ENCODE measurements at places on chromosomes 7 and 10. TPM values are rescaled to one million over a fixed set of nuclear protein-coding genes. Genes with fewer than 3 reads are reported as not detected.

GRCh38 chr10:80700252-80700651, 162.6 kb downstream of the SH2D4B start:
- no peak for DNase-seq

GRCh38 chr10:89371079-89371478, 6.8 kb upstream of the IFIT1B start:
- no peak for DNase-seq

- DNase-seq = no peak
These were observed 288.9 kb downstream of the ADARB2 start for GRCh38 chr10:1448252-1448930.

DNA sequence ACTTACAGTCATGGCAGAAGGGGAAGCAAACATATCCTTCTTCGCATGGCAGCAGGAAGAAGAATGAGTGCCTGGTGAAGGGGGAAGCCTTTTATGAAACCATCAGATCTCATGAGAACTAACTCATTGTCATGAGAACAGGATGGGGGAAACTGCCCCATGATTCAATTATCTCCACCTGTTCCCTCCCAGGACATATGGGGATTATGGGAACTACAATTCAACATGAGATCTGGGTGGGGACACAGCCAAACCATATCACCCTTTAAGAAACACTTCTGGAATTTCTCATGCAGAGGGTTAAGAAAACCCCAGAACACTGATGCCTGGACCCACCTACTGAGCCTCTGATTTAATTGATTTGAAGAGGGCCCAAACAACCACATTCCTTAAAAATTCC, 63.3 kb upstream of the DNAJB12 start:
- DNase-seq = no peak

GRCh38 chr10:132068431-132069121, 2.8 kb downstream of the JAKMIP3 start:
- no peak for DNase-seq

DNA sequence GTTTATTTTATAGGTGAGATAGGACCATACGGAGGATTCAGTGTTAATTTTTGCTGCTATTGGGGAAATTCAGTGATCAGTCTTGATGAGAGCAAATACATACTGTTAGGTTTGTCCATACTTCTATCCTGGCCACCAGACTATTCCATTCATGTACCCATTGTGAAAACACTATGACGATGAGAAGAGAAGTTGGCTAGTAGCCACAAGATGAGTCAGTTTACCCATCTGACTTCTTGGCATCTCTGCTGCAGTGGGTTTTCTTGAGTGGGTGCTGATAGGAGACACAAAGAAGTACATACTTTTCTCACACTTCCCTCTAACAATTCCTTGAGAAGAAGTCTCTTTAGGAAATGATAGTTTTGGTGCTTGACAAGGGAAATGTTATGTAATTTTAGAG, 133.1 kb downstream of the TFPI2 start:
- no peak for DNase-seq

DNA sequence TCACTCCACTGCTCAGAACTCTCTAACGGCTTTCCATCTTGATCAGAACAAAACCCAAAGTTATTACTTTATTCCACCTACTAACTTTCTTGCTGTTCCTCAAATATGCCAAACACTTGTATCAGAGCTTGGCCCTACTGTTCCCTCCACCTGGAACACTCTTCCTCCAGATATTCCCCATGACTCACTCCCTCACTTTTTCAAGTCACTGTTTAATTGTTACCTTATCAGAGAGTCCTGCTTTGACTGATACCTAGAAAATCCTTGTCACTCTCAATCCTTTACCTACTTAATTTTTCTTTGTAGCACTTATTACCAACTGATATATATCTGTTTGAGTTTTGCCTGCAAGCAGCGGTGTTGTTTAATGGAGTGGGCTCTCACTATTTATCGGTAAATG, 5.6 kb upstream of the NFKB2 start:
- DNase-seq = no peak

- no peak for DNase-seq
These were observed 12.0 kb downstream of the HOXA4 start for GRCh38 chr7:27118580-27118979.

GRCh38 chr10:34046506-34047034, 712.1 kb upstream of the NRP1 start:
- no peak for DNase-seq

- DNase-seq = no peak
These were observed 51.3 kb upstream of the NFE2L3 start for GRCh38 chr7:26100406-26101339.

- no peak for DNase-seq
These were observed 46.5 kb upstream of the PTN start for GRCh38 chr7:137390076-137390475.

- DNase-seq = no peak
These were observed 160.4 kb upstream of the PFKP start for GRCh38 chr10:2906974-2907373.

DNA sequence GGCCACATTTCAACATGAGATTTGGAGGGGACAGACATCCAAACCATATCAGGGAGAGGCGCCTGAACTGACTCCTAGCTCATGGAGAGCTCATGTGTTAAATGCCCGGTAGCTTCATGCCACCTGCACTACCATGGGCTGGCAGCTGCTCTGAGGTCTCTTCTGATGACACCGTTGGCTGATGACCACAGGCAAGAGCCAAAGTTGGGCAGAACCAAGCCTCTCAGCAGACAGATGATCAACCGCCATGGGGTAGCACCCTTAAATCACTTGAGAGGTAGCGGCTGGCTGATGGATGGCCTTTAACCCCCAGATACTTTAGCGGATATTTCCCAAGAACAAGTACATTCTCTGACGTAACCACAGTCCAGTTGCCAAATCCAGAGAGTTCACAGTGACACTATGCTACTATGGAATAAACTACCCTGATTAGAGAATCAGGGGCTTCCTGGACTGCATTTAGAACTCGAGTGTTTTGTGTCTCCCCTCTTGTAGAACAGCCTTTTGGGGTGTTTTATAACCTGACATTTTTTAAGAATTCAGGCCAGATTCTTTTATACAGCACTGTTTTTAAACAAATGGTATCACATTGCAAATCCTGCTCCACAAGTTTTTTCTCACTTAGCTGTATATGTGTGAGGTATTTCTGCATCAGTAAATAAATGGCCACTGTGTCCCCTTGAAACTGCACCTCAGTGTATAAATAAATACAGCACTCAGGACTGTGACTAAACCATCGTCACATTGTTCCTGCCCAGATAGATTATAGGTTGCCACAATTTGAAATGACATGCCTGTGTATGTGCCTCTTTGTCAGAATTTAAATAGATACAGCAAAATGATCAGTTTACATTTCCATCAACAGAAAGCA, 30.8 kb upstream of the DRGX start:
- DNase-seq = no peak

GRCh38 chr7:106862317-106863089, 2.6 kb upstream of the PIK3CG start:
- no peak for DNase-seq

GRCh38 chr7:49400891-49401550, 372.4 kb upstream of the VWC2 start:
- DNase-seq = no peak

- DNase-seq = no peak
These were observed 17.9 kb downstream of the MMP21 start for GRCh38 chr10:125757742-125758141.

GRCh38 chr7:134905375-134905774, 80.9 kb upstream of the AGBL3 start:
- DNase-seq = peak; percentile 88

DNA sequence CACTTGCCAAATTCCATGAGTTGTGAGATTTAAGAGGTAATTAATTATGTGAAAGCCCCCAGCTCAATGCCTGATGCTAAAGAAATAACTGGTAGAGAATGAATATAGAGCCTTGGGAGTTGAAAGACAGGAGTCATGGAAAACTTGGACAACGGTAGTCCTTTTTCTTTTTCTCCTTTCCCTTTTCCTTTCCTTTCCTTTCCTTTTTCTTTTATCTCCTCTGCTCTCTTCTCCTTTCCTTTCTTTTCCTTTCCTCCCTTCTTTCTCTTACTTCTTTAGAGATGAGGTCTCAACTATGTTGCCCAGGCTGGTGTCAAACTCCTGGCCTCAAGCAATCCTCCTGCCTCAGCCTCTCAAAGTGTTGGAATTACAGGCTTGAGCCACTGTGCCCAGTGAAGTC, 7.9 kb upstream of the TSPAN15 start:
- DNase-seq = no peak

GRCh38 chr7:112495810-112496462, 15.1 kb downstream of the LSMEM1 start:
- DNase-seq = peak; percentile 38

DNA sequence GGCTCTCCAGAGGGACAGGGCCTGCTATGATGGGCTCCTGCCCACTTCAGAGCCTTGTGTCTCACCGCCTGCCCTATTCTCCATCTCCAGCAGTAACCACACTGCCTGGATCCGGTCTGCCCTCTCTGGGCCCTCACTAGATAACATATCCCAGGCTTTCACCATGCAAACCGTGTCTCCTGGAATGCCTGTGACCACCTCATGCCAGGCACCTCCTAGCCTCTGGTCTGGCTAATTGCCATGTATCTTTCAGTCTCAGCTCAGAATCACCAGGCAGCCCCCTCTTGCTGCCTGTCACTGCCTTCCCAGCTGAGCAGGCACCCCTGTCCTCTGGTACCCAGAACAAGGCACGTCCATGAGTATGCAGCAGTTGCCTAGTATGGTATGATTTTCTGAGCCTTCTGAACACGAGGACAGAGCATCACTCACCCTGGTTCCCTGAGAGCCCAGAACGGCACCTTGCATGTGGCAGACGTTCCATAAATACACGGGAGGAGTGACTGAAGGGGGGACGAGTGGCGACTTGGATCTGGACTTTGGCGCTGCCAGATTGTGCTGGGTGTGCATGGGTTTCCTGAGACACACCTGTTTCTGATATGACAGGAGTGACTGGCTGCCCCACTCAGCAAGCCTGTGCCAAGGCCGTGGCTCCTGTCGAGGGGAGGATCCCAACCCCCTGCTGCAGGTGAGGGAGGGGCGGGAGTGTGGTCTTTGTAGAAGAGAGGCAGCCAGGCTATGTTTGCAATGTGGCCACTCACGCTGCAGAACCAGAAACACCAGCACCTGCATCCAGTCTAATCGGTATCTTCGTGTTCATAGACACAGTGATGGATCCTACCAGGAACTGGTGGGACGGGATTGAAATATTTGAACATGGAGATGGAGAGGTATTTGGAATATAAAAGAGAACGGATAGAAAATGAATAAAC, 95.2 kb downstream of the VOPP1 start:
- DNase-seq = no peak

- no peak for DNase-seq
These were observed 237.8 kb downstream of the ZWINT start for GRCh38 chr10:56123247-56123646.

- DNase-seq = peak; percentile 70
These were observed 817 bp downstream of the MLLT10 start for GRCh38 chr10:21534604-21535493.

DNA sequence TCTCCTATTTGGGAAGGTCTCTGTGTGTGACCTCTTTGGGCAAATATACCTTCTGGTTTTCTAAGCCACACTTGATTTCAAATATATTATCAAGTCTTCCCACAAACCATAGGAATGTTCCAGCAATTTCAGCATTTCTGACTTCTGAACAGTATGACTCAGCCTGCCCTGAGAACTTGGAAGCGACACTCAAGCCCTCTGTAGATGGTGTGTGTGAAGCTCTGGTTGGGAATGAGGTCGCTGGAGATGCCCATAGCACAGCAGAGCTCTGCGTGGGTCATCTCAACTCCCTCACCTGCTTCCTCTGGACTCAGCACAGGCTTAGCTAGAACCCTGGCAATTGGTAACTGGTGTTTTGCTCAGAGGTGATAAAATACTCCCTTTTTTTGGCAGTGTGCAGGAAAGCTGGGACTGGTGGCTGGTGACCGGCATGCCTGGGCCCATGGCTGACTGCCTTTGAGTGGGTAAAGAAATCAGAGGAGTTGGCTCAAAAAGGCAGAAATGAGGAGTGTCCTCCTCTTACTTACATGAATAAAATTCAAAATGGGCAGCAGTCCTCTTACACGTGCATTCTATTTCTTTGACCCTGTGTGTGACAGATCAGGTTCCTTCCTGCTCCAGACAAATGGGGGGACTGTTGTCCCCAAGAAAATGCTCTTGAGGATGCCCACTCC, 87.5 kb upstream of the NRP1 start:
- DNase-seq = peak; percentile 47

- no peak for DNase-seq
These were observed 81.8 kb downstream of the PTPRZ1 start for GRCh38 chr7:121954803-121955202.

- DNase-seq = no peak
These were observed 4.6 kb downstream of the ATP5F1C start for GRCh38 chr10:7792541-7792940.

DNA sequence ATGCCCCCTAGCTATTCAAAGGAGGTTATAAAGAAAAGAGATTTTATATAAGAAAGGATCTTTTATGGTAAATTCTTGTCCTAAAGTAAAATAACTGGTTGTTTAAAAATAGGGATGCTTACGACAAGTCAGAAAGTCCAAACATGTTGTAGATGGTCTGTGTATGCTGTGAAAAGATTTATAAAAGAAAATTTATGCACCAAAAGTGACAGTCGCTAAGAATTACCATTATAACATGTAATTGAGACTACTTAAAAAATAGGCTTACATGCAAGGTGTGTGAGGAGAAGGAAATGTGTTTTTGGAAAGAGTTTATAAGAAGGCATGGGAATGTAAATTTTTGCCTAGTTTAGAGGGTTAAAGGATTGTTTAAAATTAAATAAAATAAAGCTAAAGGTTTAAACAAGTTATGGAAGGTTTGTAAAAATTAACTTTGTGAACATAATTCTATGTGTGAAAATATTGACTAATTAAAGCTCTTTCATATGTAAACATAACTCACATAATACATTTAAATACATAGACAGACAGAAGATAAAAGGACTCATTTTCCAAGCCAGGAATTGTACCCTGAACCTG, 118.5 kb downstream of the LYZL1 start:
- no peak for DNase-seq

The HGF gene
- 10.2 TPM for total RNA-seq

The CALHM3 gene
- total RNA-seq = not detected

The GSTO2 gene
- 14.3 TPM for total RNA-seq

The FAM170B gene
- not detected for total RNA-seq

The C10orf143 gene
- total RNA-seq = 5.0 TPM

The HOXA6 gene
- not detected for total RNA-seq

The C1QL3 gene
- total RNA-seq = not detected

Data from thyroid gland (tissue), 4 donors.